ENCODE measurements at places on chromosomes 1 and 21.

DNA sequence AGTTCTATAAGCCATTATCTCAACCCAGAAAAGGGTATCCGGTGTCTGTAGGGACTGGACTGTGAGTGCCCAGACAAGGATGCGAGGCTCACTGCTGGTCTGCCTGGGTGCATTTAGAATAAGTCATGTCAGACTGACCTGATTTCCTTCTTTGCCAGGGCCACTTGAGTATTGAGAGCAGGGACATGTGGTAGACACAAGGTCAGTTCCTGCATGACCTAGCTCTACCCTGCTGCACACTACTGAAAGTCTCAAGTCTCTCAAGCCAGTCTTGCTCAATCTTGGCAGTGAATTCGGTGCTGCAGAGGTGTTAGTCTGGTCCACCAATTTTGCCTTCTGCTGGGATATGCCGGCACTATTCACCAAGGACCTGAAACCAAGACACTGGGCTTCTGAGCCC lies 180.1 kb downstream of the C1orf94 start:
- DNase-seq = no peak

DNA sequence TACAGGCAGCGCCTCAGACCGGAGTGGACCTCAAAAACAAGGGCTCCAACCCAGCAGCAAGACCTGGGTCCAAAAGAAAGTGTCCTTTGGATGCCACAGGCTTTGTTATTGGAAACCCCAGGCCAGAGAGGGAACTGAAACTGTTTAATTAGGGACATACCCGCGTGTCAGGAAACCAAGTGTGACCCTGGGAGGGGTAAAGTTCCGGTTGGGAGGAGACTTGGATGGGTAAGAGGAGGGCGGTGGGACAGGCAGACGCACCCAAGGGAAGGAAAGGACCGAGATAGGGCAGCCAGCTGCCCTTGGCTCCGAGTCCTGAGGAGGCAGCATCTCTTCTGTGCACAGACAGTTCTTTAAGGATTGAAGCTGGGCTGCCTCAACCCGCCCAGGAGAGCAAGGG lies 71.4 kb downstream of the CDC7 start:
- no peak for DNase-seq

DNA sequence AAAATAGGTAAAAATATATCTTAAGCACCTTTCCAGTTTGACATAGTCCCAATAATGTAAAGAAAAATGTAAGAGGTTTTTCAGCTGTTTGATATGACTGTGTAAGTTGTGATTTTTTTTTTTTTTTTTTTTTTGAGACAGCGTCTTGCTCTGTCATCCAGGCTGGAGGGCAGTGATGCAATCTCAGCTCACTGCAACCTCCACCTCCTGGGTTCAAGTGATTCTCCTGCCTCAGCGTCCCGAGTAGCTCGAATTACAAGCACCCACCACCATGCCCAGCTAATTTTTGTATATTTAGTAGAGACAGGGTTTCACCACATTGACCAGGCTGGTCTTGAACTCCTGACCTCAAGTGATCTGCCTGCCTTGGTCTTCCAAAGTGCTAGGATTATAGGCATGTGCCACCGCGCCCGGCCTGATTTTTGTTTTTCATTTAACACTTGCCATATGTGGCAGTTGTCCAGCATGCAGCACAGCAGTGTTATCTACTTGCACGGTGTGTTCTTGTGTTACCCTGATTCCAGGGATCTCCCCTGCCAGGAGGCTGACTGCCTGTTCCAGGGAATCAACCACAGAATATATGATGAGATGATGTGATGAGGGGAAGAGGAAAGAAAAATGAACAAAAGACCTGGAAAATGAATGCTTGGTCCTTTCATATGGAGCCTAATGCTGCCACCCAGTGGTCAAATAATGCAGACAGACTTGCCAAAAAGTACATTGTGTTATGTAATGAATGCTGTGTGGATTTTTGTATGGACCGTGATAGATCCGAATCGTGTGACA lies 79.0 kb downstream of the RAVER2 start:
- peak; percentile 76 for DNase-seq

GRCh38 chr1:64829411-64830029 lies 84.6 kb downstream of the RAVER2 start:
- DNase-seq = no peak

DNA sequence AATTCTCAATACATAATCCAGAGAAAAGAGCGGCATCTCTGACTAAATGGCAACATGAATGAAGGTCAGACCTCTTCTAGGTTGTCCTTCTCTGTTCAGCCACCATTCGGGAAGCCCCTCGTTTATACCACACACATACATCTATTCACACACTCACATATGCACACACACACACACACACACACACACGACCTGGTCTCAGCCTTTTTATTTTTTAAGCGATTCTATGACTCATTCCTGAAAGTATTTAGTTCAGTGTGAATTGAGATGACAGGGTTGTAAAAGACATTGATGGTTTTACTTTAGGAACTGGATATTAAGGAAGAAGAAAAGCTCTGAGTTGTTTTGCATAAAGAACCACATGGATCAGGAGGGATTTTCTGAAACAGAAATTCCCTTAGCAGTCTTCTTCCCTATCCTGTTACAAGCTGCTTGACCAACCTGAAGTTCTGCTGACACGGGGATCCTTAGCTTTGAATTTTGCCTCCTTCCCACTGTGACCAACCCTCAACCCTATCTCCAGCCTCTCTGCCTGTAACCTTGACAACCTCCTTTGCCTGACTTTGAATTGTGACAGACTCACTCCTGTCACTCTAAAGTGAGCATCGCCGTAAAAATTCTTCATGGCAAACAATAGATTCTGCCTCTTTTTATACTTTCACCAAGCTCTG lies 383.1 kb upstream of the ESRRG start:
- DNase-seq = no peak

- DNase-seq = no peak
Measured at GRCh38 chr1:46948629-46949416, 7.5 kb upstream of the CYP4A11 start.

GRCh38 chr1:3207217-3207848 lies 138.3 kb downstream of the PRDM16 start:
- DNase-seq = no peak

DNA sequence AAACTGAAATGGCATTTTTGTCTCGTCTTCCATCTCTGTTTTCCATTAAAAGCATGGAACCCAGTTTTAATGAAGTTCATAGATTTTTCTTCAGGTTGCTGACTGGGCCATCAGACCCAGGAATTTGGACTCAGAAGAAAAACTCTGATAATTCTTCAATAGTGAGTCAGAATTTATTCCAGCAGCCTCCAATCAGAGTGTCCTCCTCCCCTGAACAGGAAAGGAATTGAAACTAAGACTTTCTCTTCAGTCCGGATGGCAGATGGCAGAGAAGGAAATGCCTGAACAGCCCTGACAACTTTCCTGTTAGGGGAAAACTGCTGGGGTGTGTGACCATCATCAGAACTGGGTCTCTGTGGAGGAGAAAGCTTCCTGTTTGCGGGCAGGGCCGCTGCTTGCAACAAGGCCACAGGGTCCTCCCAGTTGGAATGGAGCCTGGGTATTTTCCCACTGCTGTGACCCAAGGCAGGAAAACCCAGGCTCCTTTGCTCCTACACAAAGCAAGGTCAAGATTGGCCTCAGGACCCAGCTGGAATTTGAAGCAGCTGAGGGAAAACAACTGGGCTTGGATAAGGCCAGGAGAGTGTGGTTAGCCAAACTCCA lies 20.7 kb downstream of the CD34 start:
- no peak for DNase-seq

DNA sequence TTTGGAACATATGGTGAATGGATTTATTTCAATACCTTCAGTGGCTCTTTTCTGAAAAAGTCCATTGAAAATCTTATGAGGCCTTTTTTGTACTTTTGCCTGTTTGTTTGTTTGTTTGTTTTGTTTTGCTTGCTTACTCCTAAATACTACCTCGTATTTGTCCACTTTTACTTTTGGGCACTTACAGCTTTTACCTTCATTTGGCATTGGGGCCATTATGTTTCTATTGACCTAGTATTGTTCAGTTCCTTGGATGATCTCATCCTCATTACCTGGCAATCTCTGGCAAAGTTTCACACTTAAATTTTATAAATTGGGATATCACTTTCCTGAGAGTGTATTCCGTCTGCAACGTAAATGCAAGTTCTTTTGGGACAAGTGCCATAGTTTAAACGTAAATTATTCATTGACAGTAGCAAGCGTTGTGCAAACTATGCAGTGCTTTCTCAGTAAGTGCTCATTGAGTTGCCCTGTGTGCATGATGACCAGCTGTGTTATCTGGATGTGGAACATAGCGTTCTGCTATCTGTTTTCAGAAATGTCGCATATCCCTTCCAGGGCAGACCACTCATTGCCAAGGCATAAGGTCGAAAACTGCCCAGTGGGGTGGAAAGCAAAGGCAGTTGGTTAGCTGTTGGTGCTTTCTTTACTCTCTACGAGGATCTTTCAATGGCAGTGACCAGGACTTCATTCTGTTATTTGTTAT lies 51.1 kb downstream of the LRRC8D start:
- no peak for DNase-seq

DNA sequence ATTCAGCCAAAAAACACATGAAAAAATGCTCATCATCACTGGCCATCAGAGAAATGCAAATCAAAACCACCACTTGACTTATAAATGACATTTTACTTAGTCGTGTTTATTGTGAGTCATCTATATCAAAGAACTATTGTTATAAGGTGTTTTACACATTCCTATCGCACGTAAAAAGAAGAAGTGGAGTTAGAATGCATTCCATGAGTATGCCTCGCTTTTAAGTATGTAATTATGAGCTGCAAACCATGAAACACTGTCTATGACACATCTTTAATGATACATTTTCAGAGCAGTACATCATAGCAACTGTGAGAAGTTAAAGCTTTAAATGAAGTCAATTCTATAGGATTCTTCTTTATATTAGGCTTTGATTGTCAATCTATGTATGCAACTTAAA lies 614.3 kb upstream of the ADAMTS5 start:
- no peak for DNase-seq

GRCh38 chr1:118945489-118945888 lies 42.7 kb downstream of the TBX15 start:
- DNase-seq = peak; percentile 2

- no peak for DNase-seq
Measured at GRCh38 chr1:67359592-67359991, 51.9 kb downstream of the IL12RB2 start.

GRCh38 chr1:44326024-44326701 lies 28.9 kb downstream of the ERI3 start:
- DNase-seq = no peak

DNA sequence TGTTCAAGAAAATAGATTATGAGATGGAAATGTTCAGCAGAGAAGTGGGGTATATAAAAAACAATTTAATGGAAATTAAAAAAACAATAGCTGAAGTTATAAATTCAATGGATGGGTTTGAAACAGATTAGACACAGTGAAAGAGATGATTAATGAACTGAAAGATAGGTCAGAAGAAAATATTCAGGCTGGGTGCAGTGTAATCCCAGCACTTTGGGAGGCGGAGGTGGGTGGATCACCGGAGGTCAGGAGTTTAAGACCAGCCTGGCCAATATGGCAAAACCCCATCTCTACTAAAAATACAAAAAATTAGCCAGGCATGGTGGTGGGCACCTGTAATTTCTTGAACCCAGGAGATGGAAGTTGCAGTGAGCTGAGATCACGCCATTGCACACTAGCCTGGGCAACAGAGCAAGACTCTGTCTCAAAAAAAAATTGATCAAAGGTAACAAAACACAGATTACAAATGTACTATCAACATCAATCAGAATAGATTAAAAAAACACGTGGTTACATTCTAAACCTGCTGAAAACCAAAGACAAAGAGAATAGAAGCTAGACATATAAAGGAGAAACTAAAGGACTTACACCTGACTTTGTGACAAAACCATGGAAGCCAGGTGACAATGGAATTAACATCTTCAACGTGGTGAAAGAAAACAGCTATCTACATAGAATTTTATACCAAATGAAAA lies 4.8 kb upstream of the SUMO3 start:
- DNase-seq = no peak

DNA sequence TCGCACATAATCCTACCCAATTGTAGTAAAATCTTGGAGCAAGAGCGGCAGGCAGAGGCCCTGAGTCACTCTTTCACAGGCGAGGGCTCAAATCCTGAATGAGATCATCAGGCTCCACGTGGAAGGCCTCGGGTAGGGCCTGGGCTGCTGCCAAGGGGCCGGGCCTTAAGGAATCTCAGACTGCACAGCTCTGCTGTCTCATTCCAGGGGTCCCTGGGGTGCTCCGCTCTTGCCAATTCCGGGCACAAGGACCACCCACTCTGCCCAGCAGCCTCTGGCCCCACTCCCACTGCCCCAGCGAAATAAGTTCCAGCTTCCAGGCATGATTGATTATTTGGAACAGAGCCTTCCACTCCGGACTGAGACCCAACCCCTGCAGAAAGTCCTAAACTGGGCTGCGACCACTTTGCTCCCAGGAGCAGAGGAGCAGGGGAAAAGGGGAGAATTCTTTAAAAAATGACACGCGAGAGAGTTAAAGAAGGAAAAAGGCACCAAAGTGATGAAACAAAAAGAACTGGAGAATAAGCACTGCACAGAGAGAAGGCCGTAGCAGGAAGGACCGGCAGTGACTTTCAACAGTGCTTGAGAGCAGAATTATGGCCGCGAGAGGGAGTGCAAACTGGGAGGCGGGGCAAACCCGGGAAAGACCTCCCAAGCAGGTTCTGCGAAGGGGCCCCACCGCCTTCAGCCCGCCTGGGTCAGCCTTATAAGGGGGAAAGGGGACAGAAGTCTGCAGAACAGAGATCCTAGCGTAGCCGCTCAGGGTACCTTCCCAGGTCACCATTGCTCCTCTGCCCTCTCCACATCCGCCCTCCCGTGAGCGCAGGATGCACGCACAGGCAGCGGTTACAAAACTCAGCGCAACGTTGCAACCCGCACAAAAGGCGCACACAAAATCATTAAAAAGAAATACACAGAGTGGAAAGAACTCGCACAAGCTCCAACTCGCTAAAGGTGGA lies 2.0 kb downstream of the ADAMTS1 start:
- DNase-seq = peak; percentile 79

DNA sequence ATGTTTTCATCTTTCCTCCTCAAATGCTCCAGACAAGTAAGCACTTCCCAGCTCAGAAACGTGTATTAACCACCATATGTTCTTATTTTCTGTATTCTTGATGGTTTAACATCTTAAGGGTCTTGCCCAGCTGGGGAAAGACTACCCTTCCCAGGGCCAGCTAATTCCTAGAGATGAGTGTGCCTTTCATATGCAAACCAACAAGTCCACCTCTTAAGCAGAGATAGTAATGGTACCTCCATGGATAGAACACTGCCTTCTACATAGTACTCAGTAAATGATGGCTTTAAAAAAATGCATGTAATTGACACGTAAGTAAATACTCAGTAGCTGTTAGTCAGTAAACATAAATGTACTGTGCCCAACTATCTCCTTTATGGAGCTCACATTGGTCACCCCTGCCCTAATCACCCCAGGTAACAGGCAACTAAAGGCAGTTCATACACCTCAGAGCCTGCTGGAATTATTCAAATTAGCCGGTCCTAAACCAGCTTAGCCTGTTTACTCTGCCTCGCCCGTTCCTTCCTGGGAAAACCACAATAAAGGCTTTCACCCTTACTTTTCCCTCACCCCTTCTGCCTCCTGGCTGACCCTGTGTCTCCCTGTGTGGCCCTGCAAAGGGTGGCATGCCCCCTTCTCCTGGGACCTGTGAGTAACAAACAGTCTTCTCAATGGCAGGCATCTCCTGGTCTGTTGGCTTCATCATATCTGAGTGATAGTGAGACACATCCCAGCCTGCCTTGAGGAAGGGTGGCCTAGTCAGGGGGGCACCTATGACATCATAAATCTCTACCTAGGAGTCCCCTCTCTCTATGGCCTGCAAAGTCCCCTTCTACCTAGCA lies 40.1 kb upstream of the KLHDC7A start:
- DNase-seq = no peak

Measured in COR-L47 (cell line).